CD4-positive, alpha-beta T cell treated with Interleukin-15 for 1 hour (primary cell): ENCODE measurements at places on chromosomes 7 and 10.

DNA sequence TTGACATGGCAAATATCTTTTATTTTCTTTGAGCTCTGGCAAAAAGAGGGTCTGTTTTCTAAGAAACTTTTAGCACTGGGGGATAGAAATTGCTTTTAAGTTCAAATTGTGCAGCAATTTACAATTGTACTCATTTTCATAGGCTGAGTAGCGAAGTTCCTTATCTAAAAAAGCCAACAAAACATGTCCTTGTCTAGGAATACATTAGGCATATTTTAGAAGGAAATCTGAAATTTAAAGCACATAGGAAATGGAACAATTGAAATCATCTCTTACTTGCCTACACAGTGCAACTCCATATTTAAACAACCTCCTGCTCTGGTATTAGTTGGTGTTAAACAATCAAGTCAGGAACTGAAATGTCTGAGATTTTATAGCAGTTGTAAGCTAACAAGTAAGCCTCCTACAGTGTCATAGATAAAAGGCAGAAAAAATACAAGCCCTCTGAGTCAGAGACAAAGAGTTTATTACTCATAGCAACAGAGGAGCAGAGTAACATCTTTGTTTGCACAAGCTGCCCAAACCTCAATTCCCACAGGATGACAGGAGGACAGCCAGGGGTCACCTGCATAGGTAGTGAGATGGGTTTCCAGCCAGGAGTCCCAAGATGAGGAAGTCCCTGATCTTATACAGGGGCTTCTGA lies 280.2 kb upstream of the HGF start:
- DNase-seq: no peak

DNA sequence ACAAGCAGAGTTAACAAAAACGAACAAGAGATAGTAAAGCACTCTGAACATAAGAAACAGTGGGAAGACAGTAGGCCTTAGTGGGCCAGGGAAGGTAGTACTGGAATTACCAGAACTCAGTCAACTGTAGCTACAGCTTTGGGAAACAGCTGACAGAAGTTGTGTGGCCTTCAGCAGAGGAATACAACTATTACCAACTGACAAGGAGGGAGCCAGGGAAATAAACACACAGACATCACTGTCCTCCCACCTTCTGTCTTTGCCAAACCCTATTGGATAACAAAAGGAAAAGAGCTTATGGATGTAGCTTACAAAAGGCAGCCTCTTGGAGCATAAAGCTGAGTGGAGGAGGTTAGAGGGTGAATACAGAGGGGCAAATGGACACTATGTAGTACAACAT lies 15.4 kb downstream of the MICU1 start:
- DNase-seq: no peak

GRCh38 chr7:155545348-155545747 lies 1.0 kb downstream of the CNPY1 start:
- no peak for DNase-seq

DNA sequence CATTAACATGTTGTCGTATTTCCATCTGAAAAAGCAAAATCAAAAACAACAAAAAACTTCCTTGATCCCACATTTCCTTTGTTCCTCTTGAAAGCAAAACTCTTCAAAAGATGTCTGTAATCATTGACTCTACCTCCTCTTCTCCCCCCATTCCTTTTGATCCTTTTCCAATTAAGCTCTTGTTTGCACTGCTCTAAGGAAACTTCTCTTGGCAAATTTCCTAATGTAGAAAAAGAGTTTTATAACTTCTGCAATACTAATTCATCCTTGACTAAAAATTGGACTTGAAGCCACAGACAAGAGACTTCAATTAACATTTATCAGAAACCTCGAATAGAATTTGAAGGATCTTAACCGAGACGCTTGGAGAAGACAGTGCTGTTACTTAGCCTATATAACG lies 317.1 kb upstream of the SEMA3C start:
- DNase-seq: no peak

- DNase-seq: no peak
Observed at GRCh38 chr10:97765201-97765600, 6.6 kb downstream of the SFRP5 start.

- no peak for DNase-seq
Observed at GRCh38 chr7:3548815-3549214, 247.8 kb downstream of the SDK1 start.

- no peak for DNase-seq
Observed at GRCh38 chr10:79053081-79053434, 15.7 kb upstream of the ZMIZ1 start.
